ENCODE measurements at places on chromosomes 11 and 22. TPM values are rescaled to one million over a fixed set of nuclear protein-coding genes. Genes with fewer than 3 reads are reported as not detected.

ANKK1 gene
- 2.0 TPM for total RNA-seq

GRCh38 chr11:14861680-14862079, 30.4 kb downstream of the CYP2R1 start:
- no peak overlapping the region for H3K27ac ChIP-seq
- peaks cover 2% of the 10 kb centered on the region for H3K4me1 ChIP-seq
- H3K4me3 ChIP-seq, result no peak overlapping the region
- H3K36me3 ChIP-seq, result peaks cover 9% of the 10 kb centered on the region
- DNase-seq, result no peak

DNA sequence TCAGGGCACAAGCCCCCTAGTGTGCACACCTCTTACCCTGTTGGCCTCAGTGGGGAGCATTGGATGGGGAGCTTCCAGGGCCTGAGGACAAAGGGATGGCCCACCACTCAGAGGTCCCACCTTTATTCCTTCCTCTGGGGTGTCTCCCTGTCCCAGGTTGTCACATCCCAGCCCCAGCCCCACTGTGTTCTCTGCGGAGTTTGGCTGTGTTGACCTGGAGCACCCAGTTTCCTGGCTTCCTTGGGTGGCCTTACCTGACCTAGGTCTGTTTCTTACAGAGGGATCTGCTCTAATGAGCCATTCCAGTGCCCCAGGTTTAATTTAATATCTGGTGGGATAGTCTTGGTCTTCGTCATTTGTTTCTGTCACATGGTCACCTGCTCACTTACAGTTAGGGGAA, 38.8 kb upstream of the HORMAD2 start:
- no peak overlapping the region for H3K27ac ChIP-seq
- no peak overlapping the region for H3K4me3 ChIP-seq
- peaks cover 3% of the 10 kb centered on the region for H3K36me3 ChIP-seq
- H3K27me3 ChIP-seq, result peaks cover 16% of the 10 kb centered on the region
- peaks cover 5% of the 10 kb centered on the region for H3K4me1 ChIP-seq
- DNase-seq, result no peak

DNA sequence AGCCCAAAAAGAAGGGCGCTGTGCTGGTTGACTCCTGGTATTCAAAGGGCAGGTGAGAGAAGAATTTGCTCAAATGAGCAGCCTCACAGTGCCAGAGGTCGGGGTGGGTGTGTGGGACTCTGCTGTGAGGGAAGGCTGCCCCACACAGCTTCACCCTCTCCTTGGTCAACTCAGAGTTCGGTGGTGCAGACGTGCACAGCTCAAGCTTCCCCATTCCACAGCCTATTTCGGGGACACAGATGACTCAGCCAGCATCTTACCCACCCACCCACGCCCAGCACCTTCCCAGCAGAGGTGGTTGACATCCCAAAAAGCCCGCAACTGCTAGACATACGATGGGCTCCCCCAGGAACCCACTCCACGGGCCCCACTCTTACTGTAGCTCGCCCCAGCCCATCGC, 46.5 kb upstream of the CCND1 start:
- H3K27me3 ChIP-seq, result peaks cover 6% of the 10 kb centered on the region
- no peaks in the 10 kb centered on the region for H3K4me1 ChIP-seq
- H3K4me3 ChIP-seq, result no peak overlapping the region

DNA sequence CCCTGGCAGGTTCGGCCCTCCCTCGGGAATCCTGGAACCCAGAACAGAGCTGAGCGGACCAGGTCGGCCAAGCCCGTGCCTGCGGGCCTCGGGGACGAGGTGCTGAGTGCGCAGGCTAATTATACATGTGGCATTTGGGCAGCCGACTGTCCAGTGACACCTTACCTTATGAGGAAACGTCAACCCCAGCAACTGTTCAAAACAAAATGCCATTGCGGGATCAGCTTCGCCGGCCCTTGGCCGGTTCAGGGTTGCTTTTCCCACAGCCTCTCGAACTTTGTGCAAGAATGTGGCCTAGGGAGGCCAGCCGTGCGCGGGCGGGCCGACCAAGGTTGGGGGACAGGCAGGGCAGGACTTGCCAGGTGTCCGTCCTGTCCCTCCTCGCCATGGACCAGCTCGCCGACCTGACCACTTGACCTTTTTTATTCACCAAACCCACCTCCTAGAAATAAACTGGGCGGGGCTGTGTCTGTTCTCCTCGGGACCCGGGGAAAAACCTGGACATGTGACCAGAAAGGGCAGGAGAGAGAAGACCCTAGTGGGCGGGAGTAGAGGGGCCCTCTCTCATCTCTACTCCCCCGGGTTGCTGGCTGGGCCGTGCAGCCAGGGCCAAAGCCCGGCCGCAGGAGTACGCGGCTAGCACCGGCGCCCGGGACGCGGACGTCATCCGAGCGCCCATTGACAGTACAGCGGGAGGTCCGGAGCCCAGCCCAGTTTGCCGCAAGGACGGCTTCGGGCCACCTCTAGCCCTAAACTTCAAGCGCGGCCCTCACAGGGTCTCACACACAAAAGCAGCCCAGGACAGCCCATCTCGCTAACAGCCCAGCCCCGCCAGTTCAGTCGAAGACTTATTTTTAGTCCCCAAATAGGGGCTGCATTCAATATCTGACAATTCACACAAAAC, 134.3 kb upstream of the C11orf58 start:
- peak overlapping the region; percentile 80 for H3K4me3 ChIP-seq
- peaks cover 54% of the 10 kb centered on the region for H3K27me3 ChIP-seq
- H3K4me1 ChIP-seq, result peaks cover 18% of the 10 kb centered on the region
- no peak for DNase-seq
- H3K36me3 ChIP-seq, result peaks cover 10% of the 10 kb centered on the region

- no peak overlapping the region for H3K27ac ChIP-seq
- DNase-seq, result no peak
- no peaks in the 10 kb centered on the region for H3K27me3 ChIP-seq
- no peaks in the 10 kb centered on the region for H3K36me3 ChIP-seq
- no peak overlapping the region for H3K4me3 ChIP-seq
These were observed 22.6 kb upstream of the TTLL12 start for GRCh38 chr22:43209523-43209890.

GRCh38 chr11:9264316-9265210, 587 bp downstream of the DENND5A start:
- H3K36me3 ChIP-seq, result no peaks in the 10 kb centered on the region
- no peak for DNase-seq
- H3K4me3 ChIP-seq, result peak overlapping the region; percentile 96
- H3K27me3 ChIP-seq, result no peaks in the 10 kb centered on the region

OR8J3 gene
- total RNA-seq, result not detected

DNA sequence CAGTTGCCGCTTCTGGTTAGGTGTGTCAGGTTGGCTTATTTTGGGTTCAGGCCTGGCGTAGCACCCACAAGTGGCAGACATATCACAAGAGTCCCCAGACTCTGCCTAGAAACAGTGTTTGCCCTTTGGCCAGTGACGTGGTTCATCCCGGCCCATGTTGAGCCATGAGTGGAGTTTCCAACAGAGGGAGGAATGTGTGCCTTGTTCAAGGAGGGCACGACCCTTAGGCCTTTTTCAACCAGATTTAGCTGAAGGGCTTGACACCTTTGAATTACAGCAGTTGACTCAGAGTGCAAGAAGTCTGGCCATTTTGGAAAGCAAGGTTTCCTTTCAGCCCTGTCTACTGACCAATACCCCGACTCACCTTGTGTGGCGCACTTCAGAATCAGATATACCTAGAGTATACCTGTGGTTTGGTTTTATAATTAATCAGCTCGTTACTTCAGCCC, 15.1 kb upstream of the AIFM3 start:
- H3K27me3 ChIP-seq, result peaks cover 4% of the 10 kb centered on the region
- H3K4me1 ChIP-seq, result peaks cover 11% of the 10 kb centered on the region
- no peak overlapping the region for H3K27ac ChIP-seq
- no peak overlapping the region for H3K4me3 ChIP-seq
- no peak for DNase-seq

DNA sequence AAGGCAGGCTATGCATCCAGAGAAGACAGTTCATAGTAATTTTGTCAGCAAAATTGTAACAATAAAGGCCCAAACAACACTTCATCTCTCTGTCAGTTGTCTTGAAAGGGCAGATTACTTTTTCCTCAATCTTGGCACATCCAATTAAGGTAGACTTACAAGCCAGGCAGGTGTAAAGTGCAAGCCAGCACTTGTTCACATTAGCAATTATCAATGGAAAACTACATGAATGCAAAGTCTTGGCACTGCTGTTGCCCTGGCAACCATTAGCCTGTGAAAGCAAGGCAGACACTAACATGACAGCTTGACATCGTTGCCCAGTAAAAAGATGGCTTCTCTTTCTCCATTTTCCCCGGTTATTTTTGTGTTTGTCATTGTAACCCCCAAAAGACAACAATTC, 677.2 kb upstream of the TENM4 start:
- no peak overlapping the region for H3K4me3 ChIP-seq
- no peaks in the 10 kb centered on the region for H3K27me3 ChIP-seq
- no peak overlapping the region for H3K27ac ChIP-seq
- no peaks in the 10 kb centered on the region for H3K36me3 ChIP-seq
- DNase-seq, result no peak
- no peaks in the 10 kb centered on the region for H3K4me1 ChIP-seq

DNA sequence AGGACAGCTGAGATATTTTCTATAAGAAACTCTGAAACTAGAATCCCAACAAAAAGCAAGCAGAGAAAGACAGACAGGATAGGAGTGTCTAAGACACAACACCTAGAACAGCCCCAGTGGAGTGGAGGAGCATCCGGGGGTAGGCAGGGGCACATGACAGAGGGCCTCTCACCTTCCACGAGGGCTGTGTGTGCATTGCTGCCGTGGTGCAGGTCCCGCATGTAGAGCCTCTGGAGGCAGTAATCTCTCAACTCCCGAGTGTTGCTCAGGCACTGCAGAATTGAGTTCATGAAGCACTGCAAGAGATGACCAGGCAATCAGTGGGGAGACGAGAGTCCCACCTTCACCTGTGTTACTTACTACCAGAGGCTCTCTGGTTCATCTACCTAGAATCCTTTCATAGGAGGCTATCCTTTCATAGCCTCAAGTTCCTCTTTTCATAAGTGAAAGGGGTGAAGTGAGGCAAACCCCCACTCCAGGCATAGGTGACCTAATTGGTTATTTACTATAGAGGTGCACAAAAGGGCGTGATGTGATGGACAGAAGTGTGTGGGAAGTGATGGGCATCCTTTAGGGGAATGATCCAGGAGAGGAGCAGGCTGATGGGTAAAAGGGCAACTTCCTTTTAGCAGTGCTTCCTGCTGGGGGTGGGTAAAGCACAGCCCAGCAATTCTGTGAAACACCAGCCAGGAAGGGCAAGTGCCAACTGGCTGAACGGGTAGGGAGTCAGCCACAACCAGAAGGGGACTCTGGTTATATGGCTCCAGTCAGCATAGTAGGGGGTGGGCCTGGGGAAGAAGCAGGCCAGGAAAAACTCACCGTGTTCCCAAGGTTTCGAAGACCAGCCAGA, 13.1 kb upstream of the MFRP start:
- H3K4me1 ChIP-seq, result peaks cover 19% of the 10 kb centered on the region
- DNase-seq, result no peak
- no peak overlapping the region for H3K4me3 ChIP-seq
- H3K27ac ChIP-seq, result no peak overlapping the region
- H3K27me3 ChIP-seq, result peaks cover 38% of the 10 kb centered on the region

MOV10L1 gene
- not detected for total RNA-seq

DNA sequence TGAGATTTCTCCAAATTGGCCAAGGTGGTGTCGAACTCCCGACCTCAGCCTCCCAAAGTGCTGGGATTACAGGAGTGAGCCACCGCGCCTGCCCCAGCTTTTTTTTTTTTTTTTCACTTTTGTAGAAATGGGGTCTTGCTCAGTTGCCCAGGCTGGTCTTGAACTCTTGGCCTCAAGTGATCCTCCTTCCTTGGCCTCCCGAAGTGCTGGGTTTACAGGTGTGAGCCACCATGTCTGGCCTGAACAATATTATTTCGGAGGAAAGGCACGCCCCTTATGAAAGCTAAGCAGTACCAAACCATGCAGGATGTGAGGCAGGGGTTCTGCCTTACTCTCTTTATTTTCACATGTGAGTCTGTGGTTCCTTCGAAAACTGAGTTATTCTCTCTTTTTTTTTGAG, 16.1 kb downstream of the MTCH2 start:
- no peak for DNase-seq
- H3K36me3 ChIP-seq, result peaks cover 2% of the 10 kb centered on the region
- no peak overlapping the region for H3K4me3 ChIP-seq
- no peak overlapping the region for H3K27ac ChIP-seq
- H3K27me3 ChIP-seq, result no peaks in the 10 kb centered on the region
- H3K4me1 ChIP-seq, result peaks cover 2% of the 10 kb centered on the region

CASP5 gene
- total RNA-seq, result not detected

MRGPRE gene
- total RNA-seq, result not detected

DNA sequence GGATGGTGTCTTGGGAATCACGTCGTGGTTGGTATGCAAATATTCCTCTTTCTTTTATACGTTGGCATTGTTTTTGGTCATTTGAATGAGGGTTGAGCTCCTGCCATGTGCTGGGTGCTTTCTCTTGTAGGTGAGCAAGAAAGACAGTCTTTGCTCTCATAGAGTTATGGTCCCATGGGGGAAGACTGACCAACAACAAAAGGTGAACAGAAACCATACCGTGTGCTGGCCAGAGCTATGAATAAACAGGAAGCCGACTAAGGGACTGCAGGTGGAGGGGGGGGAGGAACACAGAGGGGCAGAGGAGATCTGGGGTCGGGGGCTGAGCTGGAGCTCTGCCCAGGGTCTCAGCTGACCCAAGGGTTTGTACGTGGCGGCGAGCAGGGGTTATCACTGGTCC, 245.3 kb downstream of the CTTN start:
- H3K27ac ChIP-seq, result no peak overlapping the region
- H3K4me3 ChIP-seq, result no peak overlapping the region
- peaks cover 3% of the 10 kb centered on the region for H3K36me3 ChIP-seq
- H3K27me3 ChIP-seq, result peaks cover 52% of the 10 kb centered on the region

C11orf97 gene
- not detected for total RNA-seq

- no peaks in the 10 kb centered on the region for H3K4me1 ChIP-seq
- H3K36me3 ChIP-seq, result peaks cover 3% of the 10 kb centered on the region
- DNase-seq, result no peak
- no peak overlapping the region for H3K27ac ChIP-seq
These were observed 102.5 kb upstream of the TP53AIP1 start for GRCh38 chr11:129045150-129045549.

PRRG4 gene
- total RNA-seq, result not detected

CATSPER1 gene
- not detected for total RNA-seq

- H3K4me1 ChIP-seq, result peaks cover 60% of the 10 kb centered on the region
- peaks cover 3% of the 10 kb centered on the region for H3K36me3 ChIP-seq
- DNase-seq, result peak; percentile 22
- H3K27ac ChIP-seq, result peak overlapping the region; percentile 96
- H3K27me3 ChIP-seq, result no peaks in the 10 kb centered on the region
- peak overlapping the region; percentile 77 for H3K4me3 ChIP-seq
These were observed 84.7 kb downstream of the MAML2 start for GRCh38 chr11:96257972-96258934.

CNGA4 gene
- 0.23 TPM for total RNA-seq

GRCh38 chr22:49107961-49108530, 719.6 kb downstream of the BRD1 start:
- no peak overlapping the region for H3K4me3 ChIP-seq
- no peak overlapping the region for H3K27ac ChIP-seq
- H3K36me3 ChIP-seq, result no peaks in the 10 kb centered on the region
- no peak for DNase-seq
- peaks cover under 1% of the 10 kb centered on the region for H3K4me1 ChIP-seq

- peaks cover 2% of the 10 kb centered on the region for H3K4me1 ChIP-seq
- no peak overlapping the region for H3K4me3 ChIP-seq
- no peaks in the 10 kb centered on the region for H3K27me3 ChIP-seq
- peaks cover 2% of the 10 kb centered on the region for H3K36me3 ChIP-seq
- H3K27ac ChIP-seq, result no peak overlapping the region
- DNase-seq, result no peak
These were observed 77.1 kb upstream of the MTMR2 start for GRCh38 chr11:96001037-96001436.

CARNS1 gene
- 7.5 TPM for total RNA-seq

ARHGAP1 gene
- 65.9 TPM for total RNA-seq
